SK-N-MC (cell line): ENCODE measurements at places on chromosomes 4 and X.

- no peak for DNase-seq
These were observed 92.0 kb downstream of the TMEM144 start for GRCh38 chr4:158302076-158302866.

GRCh38 chr4:138267835-138268234 is 25.7 kb upstream of the SLC7A11 start:
- DNase-seq = no peak

GRCh38 chr4:54169176-54169575 is 59.9 kb upstream of the PDGFRA start:
- DNase-seq = no peak

DNA sequence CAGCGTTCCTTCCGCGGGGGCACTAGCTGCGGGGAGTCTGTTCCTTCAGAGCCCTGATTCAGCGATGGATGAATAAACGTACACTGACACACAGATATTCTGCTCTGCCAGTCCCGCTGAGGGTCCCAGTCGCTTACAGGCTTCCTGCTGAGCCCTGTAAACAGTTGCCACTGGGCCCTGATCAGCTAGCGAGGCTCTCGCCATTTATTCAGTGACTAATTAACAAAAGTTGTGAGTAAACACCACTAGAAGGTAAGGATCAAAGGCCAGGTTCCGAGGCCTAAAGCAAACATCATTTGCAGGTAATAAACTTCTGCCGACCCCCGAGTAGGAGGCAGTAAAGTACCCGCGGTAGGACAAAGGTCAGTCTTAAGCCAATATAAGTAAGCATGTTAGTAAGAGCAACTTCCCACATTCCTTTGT is 442.6 kb upstream of the GALNT7 start:
- DNase-seq = no peak

DNA sequence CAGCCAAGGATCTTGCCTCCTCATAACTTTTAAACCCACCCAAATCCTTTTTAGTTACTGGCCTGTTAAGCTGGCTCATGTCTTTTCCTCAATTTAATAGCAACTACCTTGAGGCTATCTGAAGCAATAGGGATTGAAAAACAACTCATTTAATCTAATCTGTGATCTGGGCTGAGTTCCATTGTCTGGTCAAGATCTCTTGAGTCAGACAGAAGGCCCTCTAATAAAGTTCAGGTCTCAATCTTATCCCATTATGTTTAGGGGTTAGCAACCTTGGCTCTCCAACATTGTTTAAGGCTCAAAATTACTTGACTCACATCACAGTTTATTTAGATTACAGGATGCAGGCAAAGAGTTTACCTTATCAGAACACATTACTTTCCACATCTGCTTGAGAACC is 436.1 kb downstream of the ANKRD50 start:
- DNase-seq = no peak

- DNase-seq = no peak
These were observed 166.5 kb upstream of the SLIT2 start for GRCh38 chr4:20085156-20085555.

DNA sequence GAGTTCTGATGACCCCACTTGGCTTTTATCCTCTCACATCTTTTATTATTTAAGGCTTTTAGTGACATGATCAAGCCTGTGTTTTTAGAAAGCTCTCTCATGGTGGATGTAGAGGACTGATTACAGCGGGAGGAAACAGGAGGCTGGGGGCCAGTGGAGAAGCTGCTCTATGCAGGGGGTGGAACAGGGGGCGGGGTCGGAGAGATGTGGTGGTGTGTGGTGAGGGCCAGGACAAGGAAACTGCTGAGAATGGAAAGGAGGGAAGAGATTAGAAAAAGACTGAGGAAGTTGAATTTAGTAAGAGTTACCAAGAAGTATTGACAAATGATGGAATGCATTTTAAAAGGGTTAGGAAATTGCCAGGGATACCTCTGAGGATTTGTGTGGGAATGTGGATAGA is 292.2 kb downstream of the ZIC3 start:
- no peak for DNase-seq

- no peak for DNase-seq
These were observed 77.5 kb downstream of the UCHL1 start for GRCh38 chr4:41334182-41334581.

DNA sequence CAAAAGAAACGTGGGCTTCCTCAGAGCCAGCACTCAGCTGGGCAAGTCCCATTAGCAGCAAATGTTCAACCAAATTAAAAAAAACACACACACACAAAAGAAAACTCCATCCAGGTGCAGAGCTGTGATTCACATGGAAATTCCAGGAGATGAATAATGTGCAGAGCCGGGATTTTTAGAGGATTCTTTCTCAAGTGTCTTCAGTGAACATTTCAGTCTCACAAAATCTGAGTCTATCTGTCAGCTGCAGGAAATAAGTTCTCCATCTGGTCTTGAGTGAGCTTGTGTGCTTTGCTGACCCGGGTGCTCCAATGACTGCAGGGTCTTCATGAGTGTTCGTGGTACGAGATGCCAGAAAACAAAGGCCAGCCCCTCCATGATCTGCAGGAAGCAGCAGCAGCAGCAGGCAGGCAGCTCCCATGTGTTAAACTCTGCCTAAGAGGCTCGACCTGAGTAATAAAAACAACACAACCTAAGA is 44.3 kb downstream of the RASGEF1B start:
- no peak for DNase-seq

DNA sequence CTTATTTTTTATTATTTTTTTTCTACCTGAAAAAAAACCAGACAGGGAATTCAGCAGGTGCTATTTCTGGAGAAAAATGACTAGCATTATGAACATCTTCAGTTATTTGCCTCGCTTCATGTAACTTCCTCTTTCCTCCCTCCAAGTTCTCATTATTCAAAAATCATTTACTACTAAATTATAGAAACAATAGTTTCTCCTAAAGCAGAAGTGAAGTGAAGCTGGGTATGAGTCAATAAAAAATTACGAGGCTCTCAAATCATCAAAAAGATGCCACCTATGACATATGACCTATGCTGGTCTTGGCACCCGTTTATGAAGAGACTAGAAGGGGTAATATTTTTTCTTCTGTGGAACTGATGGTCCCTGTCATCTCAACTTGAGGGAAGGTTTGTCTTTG is 145.0 kb upstream of the AADAT start:
- no peak for DNase-seq

- no peak for DNase-seq
These were observed 187.5 kb upstream of the TBC1D9 start for GRCh38 chr4:140943486-140944198.

- no peak for DNase-seq
These were observed 77.9 kb downstream of the LUZP4 start for GRCh38 chrX:115367455-115367854.

- DNase-seq = no peak
These were observed 56.3 kb upstream of the SHOX start for GRCh38 chrX:574251-574650.

DNA sequence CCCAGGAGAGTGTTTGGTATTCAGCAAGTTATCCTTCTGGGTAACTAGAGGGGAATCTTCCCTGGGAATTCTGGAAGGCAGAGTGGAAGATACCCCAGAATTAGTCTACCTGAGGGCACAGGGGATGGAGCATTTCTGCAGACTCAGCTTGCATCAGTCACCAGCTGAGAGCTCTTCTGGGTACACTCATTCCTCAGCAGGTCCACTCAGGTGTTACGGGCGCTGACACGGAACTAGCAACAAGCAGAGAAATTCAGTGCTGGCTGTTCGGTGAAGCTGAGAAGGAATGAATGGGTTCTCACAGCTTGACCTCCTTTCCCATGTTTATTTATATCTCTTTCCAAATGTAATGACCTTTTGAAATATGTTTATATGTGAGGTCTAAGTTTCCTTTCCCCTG is 106.0 kb upstream of the PNPLA4 start:
- no peak for DNase-seq

DNA sequence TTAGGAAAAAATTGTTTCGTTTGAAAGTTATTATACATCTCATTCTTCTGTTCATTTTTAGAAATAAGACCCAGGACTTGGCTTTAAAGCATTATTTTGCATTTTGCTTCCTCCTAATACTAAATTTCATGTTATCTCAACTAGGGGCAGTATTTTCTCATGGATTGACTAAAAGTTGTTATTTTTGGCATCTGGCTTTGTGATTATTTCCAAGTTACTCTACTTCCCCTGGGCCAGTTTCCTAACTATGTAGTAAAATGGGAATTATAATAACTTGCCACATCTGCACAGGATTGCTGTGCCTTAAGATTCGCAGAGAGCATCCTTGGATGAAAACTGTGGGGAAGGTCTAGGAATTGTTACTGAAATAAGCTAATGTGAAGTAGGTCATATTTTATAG is 3.0 kb downstream of the RBPJ start:
- no peak for DNase-seq

DNA sequence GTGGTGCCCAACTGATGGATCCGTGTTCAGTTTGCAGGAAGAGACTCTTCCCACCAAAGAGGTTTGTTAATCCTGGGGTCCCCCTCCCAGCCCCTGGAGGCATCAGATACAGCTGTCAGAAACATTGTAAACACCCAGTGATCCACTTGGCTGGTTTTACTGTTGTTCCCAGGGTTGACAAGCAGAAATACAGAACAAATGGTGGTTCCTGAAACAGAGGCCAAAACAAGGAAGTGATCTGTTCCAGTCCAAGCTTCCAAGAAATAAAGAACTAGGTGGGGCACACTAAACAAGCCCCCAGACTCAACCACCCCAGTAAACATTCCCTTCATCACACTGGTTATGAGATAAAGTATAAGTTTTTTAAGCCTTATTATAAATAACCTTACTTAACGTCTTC is 1.4 kb downstream of the TMLHE start:
- DNase-seq = no peak

DNA sequence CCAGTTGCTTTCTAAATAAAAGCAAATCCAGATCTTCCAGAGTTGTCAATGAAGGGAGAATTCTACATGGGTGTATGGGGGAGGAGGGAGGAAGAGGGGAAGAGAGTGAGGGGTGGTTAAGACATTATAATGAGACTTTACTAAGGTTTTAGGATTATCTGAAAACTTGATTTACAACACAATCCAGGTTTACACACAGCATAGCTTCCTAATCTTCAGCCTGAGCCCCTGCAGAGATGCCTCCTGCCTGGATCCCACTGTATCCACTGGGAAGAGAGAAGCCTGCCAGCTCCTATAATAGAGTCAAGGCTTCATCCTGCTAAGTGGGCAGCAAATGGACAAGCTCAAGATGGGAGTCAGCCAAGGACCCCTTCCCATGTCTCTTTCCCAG is 85.6 kb upstream of the KIT start:
- DNase-seq = no peak

GRCh38 chrX:68686097-68686977 is 38.9 kb downstream of the STARD8 start:
- no peak for DNase-seq

GRCh38 chr4:92651536-92651935 is 347.8 kb downstream of the GRID2 start:
- no peak for DNase-seq

DNA sequence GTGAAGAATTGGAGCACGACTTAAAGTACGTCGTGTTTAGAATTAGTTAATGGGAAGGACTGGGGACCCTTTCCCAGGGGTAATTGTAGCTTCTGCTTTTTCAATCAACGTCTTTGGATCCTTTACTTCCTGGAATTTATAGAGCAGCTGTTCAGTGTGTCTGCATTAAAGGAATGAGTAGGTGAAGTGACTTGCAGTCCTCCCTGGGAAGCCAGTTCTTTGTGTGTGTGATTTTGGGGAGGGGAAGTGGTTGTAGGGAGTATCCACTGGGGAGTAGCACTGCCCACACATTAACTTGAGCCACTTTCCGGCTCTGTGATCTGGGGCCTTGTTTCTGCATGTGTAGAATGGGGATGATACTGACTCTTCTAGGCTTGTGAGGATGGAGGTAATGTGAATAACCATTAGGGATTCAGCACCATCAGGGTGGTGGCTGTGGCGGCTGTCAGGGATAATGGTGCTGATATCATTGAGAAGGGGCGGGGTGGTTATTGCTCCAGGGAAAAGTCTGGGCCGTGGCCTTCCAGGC is 54.7 kb downstream of the TMEM131L start:
- no peak for DNase-seq

GRCh38 chr4:165384186-165384585 is 5.4 kb downstream of the CPE start:
- no peak for DNase-seq

DNA sequence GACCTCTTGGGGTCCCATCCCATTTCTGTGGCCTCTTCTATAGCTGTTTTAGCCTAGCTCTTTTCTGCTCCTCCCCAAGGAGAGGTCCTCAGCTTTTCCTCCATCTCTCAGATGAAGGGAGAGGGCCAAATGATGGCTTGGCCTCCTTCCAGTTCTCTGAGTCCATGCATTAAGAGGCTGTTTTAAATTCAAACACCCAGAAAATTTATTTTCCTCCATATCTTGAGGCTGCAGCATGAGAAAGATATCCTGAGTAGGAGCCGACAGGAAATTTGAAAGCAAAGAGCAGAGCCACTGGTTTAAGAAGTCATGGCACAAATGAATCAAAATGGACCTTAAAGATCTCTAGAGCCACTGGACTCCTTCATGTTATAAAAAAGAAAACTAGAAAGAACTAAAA is 558.8 kb downstream of the MID1IP1 start:
- no peak for DNase-seq

- no peak for DNase-seq
These were observed 1.0 kb upstream of the SCLT1 start for GRCh38 chr4:129094347-129094746.

DNA sequence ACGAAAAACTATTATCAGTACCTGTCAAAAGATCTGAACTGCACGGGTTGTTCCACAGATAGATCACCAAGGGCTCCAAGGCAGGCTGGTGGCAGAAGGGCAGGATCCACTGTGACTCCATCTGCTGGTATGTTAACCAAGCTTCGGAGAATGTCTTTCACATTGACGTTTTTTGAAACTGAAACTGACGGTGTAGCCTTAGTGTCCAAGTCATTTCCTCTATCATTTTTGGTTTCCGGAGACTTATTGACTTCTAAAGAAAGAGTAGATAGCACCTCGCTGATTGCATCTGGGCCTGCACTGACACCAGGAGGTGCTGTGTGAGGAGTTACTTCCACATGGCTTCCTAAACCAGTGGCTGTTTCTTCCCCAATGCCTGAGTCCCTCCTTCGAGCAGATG is 186.9 kb downstream of the LRBA start:
- no peak for DNase-seq

- DNase-seq = no peak
These were observed 36.1 kb downstream of the COPS4 start for GRCh38 chr4:83071116-83071515.
